AG08396 (cell line): ENCODE measurements at places on chromosomes 5 and 9.

DNA sequence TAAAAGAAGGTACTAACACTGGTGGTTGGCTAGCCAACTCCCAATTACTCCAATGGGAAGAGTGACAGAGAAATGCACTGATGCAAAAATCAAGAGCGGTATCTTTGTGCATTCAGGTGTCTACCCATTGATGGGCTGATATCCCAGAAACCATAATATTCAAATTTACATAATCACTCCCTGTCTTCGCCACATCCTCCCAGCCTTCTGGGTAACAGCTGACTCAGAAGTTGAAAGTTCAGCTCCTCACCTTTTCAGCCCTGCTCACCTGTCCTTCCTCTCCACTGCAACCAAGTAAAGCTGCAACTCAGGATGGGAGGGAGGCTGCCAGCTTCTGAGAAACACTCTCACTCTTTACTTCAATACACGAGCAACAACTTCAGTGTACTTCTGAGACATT, 6.9 kb downstream of the SUSD1 start:
- no peak for DNase-seq

- no peak for DNase-seq
These were observed 169.6 kb downstream of the ASTN2 start for GRCh38 chr9:117245175-117245829.

GRCh38 chr5:180832638-180833068, 28.4 kb downstream of the ZFP62 start:
- DNase-seq, result no peak

DNA sequence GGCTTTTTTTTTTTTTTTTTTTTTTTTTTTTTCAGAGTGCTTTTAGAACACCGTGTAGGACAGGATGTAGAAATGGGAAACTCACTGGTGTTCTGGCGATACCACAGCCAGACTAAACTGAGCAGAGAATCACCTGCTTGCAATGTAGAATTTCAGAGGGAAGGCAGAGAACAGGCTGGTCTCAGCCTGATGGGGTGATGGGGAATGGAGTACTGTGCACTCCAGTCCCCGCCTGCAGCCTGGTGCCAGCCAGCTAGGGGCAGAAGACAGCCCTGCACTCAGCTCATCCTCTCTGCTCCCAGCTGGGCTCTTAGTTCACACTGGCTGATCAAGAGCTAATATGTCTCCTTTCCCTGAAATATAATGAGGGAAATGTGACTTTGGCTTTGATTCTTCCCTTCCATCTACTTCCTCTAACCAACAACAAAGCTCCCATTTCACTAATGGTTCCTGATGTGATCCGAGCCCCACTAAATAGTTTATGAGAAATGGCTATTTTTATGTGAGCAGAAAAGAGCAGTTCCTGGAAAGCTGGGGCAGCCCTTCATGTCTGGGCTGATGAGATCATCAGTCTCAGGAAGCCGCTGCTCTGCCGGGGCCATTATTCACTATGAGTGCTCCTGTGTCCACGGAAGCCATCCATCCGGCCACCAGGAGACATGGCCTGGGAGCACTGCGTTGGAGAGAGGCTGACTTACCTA, 209.7 kb downstream of the GADD45G start:
- DNase-seq, result no peak

DNA sequence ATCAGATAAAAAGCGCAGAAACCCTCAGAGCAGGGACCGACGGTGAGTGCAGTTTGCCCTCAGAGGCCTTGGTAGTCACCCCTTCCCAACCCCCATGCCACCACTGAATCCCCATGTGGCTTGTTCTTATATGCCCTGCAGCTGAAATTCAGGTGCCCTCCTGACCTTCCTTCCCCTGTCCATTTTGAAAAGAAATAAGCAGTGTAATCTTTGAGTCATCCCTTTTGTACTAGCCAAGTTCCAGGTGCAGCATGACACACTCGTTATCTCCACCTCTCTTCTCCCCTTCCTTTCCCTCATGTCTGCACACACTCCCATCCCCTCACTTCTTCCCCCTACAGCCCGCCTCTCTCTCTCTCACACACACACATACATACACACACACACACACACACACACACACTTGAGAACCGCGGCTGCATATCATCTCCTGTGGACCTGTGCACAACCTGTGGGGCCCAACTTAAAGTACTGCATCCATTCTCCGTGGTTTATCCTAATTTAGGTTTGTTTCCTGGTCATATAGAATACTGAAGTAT, 53.1 kb downstream of the SYK start:
- no peak for DNase-seq

- DNase-seq, result peak; percentile 29
These were observed 87.9 kb upstream of the FAM169A start for GRCh38 chr5:74953937-74954720.

DNA sequence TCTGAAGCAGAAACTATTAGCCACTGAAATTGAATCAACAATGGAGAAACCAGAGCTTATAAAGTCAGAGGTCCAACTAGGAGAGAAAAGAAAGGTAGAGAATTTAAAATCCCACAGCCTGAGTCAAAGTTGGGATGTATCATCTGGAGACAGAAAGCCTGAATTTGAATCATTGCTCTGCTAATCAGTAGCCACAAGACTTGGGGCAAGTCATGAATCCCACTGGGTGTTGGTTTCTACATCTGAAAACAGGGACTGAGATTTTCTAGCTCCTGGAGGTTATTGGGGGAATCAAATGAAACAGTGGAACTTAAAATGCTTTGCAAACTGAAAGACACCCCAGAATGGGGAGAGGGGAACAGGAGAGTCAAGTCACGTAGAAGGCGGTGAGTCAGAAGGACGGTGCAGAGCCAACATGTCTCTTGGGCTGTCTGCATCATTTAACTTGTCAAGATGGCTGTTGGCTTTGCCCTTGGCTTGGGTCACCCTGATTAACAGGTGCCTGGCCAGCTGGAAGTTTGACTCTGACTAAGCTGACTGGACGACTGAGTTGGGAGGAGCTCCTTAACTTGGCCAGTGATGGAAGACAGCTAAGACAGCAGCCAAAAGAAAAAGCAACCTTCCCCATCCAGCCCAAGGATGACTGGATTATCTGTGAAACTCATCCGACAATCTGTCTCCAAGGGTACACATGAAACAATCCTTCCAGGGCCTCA, 60.6 kb upstream of the ADRA1B start:
- peak; percentile 13 for DNase-seq

DNA sequence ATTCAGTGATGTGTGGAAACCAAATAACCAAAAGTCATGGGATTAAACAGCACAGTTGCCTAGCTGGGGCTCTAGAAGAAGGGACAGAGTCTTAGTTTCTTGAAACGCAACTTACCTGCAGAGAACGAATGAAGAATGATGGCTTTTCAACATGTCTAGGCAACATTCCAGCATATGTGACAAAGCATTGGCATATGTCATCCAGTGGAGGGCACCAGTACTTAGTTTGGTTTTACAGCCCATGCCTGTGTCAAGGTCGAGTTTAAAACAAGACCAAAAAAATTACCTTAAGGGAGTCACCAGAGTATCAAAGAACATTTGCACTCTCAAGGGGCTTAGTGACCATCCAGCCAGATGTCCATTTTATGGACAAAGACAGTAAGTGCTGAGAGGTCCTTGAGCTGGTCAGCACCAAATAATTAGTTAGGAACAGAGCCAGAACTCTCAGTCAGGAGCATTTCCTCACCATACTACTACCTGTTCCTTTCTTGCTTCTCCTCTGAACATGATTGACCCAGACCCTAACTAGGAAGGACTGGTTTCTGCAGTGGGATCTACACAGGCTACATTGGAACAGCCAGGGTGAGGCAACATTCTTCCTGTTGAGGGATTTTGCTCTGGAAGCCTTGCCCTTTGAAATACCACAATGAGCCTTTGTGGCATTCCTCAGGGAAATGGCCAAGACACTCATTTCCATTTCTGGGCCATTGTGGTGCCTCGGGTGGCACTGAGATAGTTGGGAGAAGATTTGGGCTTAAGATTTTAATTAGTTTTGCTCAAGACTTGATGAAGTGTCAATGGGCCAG, 75.4 kb upstream of the ANKH start:
- no peak for DNase-seq

GRCh38 chr9:137406085-137406760, 16.7 kb downstream of the EXD3 start:
- DNase-seq, result no peak

DNA sequence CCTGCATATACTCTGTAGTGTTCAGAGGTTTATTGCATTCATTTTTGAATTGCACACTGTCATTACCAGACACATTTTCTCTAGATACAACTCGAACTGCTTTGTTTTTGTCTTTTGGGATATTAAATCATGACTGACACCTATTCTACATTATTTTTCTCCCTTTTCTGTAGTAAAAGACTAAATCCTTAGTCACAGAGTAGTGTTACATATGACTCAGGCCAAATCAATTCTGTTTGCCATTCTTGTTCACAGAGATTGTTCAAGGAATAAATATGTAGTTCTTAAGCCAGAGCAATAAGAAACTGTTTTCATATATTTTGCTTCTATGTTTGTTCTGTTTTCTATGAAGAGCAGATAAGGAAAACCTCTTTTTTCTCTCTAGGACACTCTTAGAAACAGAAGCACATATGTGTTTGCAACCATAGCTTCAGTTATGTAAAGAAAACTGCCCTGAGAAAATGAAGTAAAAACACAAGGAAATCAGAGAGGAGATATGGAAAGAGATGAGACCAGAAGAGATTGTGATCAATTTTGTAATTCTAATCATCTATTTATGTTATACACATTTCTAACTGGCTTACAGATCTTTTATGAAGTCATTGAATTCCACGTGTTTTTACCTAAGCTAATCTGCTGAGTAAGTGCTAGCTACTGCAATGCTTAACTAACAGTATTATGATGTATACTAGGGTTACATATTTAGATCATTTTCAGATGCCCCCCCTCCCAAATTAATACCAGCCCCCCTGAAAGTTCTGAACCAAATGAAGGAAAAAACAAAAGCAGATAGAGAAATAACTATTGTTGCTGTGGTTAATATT, 1995.6 kb upstream of the CDH6 start:
- DNase-seq, result no peak

DNA sequence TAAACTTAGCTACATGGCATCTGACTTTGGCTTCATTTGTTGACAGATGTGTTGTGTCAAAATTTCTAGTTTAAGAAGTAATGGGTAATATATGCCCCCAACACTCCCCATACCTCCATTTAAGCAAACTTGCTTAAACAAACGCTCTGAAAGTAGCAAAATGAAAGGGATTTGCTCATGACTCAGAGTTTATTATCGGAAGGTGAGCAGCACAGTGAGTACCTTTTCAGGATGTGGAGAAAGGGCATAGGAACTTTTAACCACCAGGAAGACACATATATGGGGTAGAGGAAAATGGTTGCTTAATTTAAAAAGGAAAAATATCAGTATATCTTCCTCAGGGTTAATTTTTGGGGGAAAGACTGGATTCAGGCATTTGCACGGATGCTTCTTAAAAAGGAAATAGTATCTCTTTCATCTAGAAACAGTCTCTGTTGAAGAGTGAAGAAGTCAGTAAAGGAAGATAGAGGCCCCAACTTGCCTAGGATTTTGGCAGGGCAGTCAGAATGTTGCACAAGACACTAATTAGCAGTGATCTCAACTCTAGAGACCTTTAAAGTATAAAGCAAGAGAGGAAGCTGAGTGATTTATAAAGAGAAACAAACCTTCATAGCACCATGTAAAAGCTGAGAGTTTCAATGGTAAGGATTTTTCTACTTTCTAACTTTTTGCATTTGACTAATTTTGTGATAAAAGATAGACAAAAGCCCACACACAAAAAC, 155.1 kb downstream of the TRIO start:
- DNase-seq, result no peak

DNA sequence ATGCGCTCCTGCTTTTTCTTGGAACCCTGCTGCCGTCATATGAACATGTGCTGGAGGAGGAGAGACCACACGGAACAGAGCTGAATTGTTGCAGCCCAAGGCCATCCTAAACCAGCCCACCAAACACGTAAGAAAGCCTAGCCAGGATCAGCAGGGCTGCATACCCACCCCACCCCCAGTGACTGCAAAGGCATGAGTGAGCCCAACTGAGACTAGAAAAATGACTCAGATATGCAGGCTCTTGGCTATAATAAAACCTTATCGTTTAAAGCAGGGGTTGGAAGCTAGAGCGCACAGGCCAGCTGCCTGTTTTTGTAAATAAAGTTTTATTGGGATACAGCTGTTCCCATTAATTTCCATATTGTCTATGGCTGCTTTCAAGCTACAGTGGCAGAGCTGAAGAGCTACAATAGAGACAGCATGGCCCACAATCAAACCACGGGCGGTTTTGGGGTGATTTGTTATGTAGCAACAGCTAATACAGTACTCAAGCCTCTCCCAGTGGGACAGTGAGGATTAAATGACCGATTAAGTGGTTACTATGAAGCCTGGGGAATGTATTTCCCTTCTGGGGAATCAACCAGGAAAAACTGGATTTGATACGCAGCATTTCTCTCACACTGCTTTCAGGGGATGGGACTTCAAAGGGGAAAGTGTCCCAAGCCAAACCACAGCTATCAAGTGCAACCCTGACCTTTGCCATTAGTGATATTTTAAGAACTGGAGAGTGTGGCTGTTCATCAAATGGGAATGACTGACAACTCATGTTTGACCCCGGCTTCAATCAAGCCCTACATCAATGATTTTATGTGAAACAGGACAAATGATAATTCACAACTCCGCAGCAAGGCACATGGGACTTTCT, 6.3 kb downstream of the SHB start:
- peak; percentile 62 for DNase-seq

DNA sequence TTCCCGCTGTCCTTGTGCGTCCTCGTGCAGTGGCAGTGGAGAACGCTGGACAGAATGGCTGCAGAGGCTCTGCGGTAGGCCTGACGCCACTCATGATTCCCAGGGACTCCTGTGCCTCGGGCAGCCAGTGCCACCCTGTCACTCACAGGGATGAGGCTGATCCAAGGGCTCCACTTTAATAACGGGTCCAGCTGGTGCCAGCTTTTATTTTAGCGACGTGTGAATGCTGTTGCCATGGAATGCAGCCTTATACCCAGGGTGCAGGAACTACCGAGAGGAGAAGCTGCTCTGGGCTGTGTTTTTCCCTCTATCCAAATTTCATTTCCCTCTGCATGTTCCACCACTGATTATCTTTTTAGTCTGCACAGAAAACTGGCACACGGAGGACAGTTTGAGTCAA, 15.8 kb upstream of the NTNG2 start:
- DNase-seq, result no peak

DNA sequence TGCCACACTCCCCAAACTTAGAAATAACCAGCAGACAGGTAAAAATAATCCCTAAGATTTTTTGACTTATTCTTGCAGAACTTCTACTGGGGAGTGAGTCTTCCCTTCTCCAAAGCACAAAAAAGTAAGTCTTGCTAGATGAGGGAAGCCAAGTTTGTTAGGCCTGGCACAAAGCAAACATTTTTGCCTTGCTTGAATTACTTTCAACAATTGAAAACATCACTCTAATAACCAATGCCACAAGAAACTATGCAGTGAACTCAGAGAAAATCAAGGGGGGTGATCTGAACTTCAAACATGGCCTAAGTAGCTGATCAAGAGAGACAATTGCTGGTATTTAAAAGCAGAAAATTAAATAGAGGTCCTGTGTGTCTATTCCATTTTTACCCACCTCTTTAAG, 123.6 kb upstream of the SLC1A3 start:
- DNase-seq, result no peak

GRCh38 chr9:81268048-81268447, 421.3 kb downstream of the TLE1 start:
- peak; percentile 6 for DNase-seq
